ENCODE measurements at places on chromosomes 3 and 15.

- DNase-seq = no peak
These were observed 247.4 kb upstream of the SATB1 start for GRCh38 chr3:18672561-18672960.

DNA sequence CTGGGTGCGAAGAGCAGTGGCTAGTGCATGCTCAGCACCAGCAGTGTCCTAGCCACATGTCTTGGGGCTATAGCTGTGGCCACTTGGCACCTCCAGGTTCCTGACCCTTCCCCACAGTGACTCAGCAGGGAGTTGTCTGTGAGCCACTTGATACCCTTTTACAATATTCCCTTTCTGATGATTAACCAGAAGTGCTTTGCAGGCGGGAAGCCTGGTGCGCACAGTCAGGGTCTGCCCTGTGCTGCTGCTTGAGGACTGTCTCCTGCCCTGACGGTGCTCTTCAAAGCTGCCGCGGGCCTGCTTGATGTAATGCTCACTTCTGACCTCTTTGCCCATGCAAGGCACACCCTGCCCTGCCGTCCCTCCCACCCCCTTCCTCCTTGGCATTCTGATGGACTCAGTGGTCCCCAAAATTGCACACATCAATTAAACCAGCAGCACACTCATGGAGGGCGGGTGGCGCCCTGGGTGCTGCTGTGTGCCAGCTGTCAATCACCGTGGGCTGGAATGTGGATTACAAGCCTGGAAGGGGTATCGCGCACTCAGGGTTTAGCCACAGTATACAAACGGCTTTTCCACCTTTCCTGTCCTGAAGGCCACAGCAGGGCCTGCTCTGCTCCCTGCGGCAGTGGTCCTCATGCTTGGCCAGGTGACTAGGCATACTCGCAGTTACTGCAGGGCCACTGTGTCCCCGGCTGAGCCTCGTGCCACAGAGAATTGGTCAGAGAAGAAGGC lies 40.9 kb upstream of the PCSK6 start:
- no peak for DNase-seq

DNA sequence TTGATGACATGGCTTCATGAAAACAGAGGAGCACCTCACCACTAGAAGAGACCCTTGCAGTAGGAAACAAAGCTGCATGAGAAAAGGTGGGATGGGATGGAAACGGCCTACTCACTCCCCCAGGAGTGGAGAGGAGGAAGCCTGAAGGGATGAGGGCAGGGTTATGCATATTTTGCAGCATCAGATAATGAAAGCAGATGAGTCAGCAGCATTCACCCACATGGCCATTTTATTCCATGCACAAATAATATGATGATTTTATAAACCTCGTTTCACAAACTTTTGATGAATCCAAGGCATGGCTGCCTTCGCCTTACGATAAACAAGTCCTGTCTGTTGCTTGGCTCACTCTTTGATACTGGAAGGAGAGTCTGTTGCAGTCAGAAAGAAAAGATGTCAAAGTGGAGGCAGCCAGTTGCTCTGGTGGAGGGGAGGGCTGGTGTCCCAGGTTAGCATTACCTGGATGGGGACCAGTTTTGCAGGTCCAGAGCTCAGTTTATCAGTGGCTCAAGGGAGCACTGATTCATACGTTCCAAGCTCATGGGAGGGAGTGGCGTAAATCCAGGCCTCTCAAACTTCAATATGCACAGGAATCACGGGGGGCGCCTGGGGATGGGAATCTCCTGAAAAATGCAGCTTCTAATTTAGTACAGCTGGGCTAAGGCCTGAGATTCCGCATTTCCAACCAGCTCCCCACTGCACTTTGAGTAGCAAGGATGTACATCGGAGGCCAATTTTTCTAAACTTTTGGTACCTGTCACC lies 9.2 kb upstream of the EHD4 start:
- DNase-seq = no peak

DNA sequence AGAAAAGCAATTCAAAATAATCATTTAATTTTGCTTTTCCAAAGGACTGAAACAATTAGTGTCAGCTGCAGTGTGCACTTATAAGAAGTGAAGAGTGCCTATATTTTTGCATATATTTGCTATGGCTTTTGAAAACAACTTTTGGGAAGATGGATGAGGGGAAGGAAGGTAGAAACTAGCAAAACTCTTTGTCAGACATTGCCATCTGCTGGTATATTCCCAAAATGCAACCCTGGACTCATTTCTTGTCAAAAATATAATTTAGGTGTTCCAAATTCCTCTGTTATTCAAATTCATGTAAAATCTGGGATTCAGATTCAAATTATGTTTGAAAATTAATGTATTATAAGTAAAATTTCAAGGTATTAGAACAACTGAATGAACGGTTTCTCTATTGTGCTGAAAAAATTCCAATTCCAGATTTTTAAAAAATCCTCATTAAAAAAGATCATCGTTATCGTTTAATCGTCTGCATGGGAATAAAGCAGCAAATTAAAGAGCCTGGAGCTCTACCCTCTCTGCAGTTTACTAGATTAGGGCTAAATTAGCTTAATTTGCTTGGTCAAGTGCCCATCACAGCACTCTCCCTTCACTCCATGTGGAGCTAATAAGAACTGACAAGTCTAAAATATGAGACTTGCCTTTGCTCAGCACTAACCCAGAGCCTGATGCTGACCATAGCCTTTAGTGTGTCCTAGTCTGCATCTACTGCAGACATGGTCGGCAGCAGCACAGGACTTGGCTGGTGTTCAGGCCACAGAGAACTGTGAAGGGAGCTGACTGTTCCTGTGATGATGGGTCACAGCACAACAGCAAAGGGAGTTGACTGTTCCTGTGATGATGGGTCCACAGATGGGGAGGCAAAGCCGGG lies 67.9 kb upstream of the MITF start:
- DNase-seq = no peak

DNA sequence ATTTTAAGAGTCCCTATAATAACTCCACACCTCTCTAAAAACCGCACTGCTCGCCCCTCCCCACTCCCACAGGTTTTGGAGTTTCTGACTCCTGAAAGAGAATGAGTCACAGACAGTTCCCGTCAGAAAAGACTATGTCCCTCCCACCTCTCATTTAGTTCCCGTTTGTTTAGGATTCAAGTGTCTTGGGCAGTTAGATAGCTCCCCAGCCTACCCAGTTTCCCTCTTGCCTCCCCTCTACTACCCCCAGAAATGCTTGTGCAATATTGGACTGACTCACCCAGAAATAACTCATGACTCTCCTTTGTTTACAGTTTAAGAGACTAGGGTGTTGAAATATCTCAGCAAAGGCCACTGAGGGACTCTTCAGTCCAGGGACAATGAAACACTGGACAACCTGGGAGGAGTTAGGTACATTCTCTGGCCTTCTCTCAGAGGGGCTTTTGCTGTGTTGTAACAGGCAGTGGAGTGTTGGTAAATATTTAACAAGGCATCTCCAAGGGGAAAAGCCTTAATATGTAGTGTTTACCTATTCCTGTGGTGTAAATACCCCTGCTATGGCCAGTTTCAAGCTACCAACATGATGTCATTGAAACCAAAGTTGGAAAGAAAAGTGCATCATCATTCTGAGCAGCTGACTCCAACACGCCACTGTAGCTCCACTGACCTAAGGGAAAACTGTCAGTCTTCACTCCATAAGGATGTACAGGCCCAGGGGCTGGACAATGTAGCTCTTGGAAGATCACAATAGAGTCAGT lies 96.1 kb upstream of the CHD2 start:
- peak; percentile 100 for DNase-seq

DNA sequence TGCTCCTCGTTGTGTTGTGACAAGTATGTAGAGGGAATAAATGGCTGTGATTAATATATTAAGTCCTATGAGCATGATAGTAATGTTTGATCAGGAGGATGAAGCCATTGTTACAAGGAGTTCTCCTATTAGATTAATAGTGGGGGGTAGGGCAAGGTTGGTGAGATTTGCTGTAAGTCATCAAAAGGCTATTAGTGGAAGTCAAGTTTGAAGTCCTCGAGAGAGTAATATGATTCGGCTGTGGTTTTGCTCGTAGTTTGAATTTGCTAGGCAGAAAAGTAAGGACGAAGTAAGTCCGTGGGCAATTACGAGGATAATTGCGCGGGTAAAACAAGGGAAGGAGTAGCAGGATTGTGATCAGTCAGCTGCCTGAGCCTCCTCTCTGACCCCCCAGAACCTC lies 26.0 kb upstream of the BUB1B start:
- DNase-seq = no peak

Measured in GM04503 (cell line).